Umbilical cord (tissue), 2 donors: ENCODE measurements at places on chromosomes 2 and 18.

DNA sequence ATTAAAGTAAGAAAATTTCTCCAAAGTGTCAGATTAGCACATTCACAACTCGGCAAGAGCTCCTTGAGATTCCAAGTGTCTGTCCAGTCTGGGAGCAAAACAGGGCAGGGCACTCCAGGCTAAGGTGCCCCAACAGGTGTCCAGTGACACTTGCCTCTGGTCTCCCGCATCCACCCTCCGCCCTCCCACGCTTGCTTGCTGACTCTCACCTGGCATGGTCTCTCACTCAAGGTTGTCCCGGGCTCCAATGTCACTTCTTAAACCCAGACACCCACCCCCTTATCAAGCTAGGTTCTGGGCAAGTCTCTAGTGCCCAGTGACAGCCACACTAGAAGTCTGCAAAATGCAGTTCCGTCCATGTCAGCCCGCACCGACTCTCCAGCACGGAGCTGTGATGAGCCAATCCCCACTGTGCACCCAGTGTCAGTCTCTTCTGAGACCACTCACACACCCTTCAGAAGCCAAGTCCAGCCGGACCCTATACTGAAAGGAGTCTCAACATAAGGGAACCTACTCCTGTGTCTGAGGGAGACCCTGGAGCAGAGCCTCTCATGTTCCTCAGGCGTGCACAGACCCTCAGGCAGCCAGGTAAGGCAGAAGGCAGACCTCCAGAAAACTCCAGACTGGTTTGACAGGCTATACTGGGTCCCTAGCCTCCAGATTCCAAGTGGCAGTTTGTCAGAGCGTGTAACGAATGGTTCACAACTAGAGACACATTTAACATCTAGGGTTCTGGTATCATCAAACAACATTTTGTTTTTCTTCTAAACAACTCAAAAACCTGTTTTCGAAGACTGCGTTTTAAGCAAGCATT, 45.6 kb downstream of the HDLBP start:
- no peak for DNase-seq

GRCh38 chr2:164840930-164841718, 499 bp downstream of the COBLL1 start:
- DNase-seq = peak; percentile 84

DNA sequence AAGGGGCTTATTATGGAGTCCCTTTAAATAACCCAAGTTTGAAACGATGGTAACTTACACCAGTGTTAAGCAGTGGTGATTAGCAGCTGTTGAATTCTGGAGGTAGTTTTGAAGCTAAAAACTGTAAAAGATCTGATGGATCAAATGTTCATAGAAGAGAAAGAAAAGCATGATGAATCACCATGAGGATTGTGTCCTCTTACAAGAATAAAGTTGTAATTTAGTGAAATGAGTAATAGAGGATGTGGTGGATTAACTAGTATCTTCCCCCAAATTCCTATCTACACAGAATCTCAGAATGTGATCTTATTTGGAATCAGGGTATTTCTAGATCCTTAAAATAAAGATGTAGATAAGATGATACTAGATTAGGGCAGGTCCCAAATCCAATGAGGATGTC, 1138.2 kb upstream of the TMEFF2 start:
- DNase-seq = no peak

DNA sequence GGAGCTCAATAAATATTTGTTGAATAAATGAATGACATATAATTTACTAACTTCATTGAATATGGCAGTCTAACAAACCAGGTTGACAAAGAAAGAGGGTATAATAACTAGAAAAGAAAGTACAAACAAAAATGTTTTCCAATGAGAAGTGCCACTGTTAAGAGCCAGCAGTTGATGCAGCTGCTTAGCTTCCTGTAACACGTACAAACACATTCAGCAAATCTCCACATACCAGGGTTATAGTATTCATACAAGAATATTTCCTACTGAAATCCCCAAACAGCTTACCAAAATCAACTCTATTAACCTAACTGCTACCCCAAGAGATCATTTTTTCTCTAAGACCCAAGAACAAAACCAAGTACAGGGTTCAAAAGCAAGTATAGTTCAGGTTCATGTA, 77.7 kb downstream of the THADA start:
- DNase-seq = peak; percentile 54

DNA sequence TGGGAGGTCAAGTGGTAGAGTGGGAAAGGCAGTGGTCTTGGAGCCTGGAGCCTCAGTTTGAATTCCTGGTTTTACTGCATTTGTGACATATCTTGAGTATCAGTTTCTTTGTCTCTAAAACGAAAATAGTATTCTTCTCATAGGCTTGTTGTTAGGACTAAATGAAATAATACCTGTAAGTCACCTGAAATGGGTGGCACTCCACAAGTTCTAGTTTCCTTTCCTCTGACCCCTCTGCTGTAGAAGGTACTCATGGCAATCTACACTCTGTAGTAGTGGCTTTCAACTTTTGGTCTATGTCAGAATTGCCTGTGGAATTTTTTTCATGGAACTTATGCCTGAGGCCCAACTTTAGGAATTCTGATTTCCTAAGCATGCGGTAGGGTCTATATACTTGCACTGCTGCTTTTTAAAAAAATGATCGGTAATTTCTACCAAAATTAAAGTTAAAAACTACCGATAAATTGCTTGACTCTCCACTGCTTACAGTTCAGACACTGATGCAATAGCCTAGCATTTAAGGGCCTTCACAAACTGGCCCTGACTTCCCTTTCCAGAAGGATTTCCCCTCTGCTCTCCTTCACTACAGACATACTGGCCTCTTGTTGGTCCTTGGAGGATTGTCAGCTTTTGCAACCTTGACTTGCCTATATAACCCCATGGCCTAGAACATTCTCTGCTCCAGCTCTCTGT, 47.2 kb downstream of the PLEK start:
- DNase-seq = no peak

- no peak for DNase-seq
Measured at GRCh38 chr2:209661286-209661894, 110.2 kb upstream of the UNC80 start.

GRCh38 chr2:148979919-148980277, 58.6 kb upstream of the LYPD6B start:
- DNase-seq = no peak

- peak; percentile 23 for DNase-seq
Measured at GRCh38 chr18:49094979-49095632, 144.3 kb upstream of the SMAD7 start.

GRCh38 chr18:63183378-63183777, 136.2 kb downstream of the BCL2 start:
- no peak for DNase-seq

DNA sequence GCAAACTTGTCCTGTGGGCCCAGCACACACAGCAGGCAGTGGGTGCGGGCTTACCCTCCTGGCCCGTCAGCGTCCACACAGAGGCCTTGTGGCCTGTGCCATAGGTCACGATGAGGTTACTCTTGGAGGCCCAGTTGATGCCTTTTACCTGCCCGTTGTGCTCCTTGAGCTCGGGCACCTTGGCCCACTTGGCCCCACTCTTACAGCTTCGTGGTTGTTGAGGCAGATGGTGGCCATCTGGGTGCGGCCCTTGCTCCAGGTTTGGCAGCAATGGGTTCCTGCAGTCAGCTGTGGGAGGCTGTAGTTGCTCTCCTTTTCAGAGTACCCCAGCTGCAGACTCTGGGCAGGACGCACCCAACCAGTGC, 45.5 kb upstream of the PTH2R start:
- DNase-seq = no peak

- DNase-seq = peak; percentile 14
Measured at GRCh38 chr2:40041422-40042382, 262.6 kb upstream of the THUMPD2 start.

GRCh38 chr2:62964671-62965070, 86.0 kb upstream of the OTX1 start:
- DNase-seq = no peak

- peak; percentile 97 for DNase-seq
Measured at GRCh38 chr2:60553495-60554073, at the start of gene BCL11A. BCL11A (minus strand) TSS chr2:60553654; CDS start chr2:60553270, 384 bp downstream.

- DNase-seq = no peak
Measured at GRCh38 chr2:112706170-112706664, 14.6 kb upstream of the NT5DC4 start.

DNA sequence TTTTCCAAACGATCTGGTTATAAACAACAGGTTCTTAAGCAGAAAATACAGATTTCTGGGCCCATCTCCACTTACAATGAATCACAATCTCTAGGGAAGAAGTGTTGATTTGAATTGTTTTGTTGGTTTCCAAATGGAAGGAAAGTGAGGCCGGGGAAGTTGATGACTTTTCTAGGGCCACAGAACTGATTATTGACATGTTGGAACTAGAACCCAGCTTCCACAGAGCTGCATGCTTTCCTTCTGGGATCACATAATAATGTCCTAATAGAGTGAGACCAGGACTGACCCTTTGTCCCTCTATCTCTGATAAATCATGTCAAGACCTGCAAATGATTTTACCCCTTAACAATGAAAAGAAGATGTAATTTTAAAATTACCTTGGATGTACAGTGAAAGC, 332.2 kb downstream of the OSR1 start:
- DNase-seq = no peak

- peak; percentile 40 for DNase-seq
Measured at GRCh38 chr2:159129269-159129668, 157.2 kb downstream of the WDSUB1 start.

- DNase-seq = no peak
Measured at GRCh38 chr18:62715436-62715758, at the start of gene PHLPP1. PHLPP1 (plus strand) TSS chr18:62715541; CDS start chr18:62715684, 143 bp downstream.

DNA sequence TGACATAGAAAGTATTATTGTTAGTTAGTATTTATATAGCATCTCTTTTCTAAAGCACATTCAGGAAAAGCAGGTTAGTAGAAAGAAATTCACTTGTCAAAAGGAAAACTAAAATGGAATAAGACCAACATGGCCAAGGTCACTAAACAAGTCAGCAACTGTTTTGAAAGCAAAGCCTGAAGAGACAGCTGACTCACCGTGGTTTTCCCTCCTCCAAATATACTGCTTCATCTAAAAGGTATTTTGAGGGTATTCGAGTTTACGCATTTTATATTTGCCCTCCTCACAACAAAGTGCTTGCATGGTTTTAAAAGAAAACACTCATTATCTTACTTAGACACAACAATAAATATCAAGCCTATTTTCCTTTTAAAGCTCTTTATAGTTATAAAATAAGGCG, 24.0 kb downstream of the ZNF385B start:
- DNase-seq = no peak

DNA sequence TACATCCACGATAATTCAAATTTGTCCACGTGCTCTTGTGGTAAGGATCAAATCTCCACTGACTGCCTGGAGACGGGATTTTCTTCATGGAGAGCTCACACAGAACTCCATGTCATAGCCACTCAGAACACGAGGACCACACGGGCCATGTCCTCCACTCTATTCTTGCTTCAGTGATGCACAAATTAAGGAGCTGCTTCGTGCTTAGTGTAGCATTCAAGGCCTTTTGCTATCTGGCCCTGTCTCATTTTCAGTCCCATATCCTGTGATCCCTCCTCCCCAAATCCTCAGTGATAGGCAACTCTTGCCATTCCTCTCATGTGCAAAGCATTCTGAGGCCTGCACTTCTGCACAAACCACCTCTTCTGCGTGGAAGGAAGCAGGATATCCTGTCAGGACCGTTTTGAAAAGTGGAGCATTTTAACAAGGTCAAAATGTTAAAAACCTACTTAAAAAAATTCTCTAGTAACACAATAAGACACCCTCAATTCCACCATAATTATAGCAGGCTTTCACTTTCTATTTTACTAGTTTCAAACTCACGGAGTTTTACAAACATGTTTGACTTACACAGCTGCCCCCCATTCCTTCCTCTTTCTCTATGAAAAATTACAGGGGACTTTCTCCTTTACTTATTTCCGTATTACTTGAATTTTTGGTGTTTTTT, 35.2 kb downstream of the ST3GAL5 start:
- DNase-seq = peak; percentile 14

DNA sequence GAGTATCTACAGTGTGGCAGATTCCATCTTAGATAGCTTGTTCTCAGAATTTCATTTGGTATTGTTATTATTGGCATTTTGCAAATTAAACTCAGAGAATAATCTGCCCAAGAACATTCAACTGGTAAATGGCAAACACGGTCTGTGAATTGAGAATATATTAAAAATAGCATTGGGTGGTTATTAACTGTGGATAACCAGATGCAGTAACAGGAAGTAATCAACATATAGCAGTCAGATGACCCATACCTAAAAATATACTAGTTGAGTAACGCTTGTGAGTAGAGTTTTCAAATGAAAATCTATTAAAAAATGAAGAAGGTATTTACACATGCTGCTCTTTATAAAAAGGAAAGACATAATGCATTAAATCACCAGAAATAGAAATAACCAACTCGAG, 129.5 kb downstream of the ZNF804A start:
- DNase-seq = no peak

DNA sequence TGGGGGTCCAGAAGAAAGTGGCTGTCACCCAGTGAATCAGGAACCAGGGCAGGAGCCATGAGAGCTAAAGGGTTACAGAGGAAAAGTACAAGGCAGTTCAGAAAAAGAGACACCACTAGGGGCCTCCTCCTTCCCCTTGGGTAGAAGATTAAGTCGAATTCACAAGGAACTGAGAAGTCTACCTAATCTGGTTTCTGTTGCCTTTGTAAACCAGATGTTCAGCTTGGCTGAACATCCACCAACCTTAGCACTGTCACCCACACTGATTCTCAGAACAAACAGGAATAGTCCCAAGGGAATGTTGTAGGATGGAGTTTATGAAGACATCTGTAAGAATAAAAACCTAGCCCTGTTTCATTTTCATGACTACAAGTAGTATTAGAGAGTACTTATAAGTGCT, 90.4 kb upstream of the NOSTRIN start:
- peak; percentile 28 for DNase-seq

GRCh38 chr2:11589316-11589940, 55.6 kb downstream of the GREB1 start:
- no peak for DNase-seq

DNA sequence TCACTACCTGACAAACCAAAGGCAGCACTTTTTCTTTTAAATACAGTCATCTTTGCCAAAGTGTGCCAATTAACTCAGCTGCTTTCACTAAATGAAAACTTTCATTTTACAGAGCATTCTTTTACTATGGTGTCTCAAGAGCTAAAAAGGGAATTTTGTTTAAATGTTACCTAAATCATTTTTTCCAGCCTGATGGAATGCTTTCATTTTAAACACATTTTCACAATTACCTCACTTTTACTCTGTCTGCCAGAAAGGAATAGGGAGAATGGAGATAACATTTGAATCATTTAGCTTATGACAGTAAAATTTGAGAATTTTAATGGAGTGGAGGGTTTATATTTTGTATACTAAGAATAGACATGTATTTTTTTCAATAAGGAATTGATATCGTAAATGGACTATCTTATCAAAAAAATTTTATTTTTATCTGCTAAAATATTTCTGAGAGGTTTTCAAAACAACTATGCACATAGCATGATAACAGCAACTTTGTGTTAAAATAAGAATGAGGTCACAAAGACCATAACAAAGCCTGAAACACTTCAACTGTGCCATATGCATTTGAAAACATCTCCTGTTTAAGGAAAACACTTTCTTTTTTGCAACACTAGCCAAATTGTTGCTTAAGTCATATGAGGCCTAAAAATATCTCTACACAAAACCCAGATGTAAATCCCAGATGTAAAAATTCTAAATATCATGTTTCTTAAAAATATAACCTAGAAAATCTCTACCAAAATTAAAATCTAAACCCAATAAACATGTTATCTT, 769.9 kb upstream of the FSHR start:
- DNase-seq = peak; percentile 39

- no peak for DNase-seq
Measured at GRCh38 chr2:5507367-5507766, 184.8 kb upstream of the SOX11 start.

GRCh38 chr18:58225101-58225500, 181.1 kb downstream of the NEDD4L start:
- DNase-seq = no peak
